ENCODE measurements at places on chromosomes 5 and 9.

DNA sequence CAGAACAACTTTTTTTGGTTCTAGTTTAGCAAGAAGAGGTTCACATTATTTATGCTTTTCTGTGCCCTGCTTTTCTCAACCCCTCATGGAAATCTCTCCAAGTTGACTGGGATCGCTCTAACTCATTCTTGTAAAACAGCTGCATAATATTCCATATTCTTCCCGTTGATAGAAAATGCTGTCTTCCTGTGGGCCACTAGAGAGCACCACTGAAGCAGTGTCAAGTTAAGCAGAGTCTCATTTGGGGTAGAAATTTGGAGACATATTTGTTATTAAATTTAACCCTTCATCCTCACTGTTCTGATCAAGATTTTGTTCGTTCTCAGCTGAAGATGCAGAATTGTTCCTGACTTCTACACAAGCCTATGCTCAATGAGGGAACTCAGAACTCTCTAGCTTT is 140.1 kb downstream of the CEMIP2 start:
- DNase-seq, result no peak

DNA sequence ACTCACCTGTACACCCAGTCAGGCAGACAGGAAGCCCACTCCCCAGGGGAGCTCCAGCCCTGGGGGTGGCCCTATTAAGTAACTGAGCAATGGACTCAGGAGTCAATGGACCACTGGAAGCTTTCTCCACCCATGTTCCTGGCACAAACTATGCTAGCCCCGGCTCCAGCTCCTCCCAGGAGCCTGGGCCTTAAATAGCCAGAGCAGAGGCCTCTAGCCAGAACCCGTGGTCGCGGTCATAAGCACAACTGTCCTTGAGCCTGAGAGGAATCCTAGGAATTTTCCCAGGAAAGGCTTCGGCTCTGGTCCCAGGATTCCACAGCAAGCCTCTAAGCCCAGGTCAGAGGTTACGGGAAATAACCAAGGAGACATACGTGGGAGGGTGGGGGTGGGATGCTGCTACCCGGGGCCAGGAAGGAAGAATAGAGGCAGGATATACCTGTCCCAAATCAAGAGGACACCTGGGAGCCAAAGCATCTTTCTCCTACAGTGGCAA is 5.5 kb downstream of the SEPTIN8 start:
- no peak for DNase-seq

DNA sequence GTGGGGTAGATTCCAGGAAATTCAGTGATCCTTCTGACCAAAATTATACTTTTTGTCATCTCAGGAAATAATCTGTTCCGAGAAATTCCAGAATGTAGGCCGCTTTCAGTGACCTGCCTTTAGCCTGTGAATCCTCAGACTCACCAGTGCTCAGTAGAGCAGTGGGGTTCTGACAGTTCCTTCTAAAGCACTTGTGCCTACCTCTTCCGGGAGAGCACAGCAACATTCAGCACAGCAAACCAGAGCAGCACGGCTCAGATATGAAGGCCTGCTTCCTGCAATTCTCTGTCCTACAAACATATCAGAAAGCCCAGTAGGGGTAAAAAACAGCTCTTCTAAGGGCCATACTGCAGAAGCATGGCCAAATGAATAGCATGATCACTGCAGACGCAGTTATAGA is 15.0 kb downstream of the FANCC start:
- DNase-seq, result no peak

DNA sequence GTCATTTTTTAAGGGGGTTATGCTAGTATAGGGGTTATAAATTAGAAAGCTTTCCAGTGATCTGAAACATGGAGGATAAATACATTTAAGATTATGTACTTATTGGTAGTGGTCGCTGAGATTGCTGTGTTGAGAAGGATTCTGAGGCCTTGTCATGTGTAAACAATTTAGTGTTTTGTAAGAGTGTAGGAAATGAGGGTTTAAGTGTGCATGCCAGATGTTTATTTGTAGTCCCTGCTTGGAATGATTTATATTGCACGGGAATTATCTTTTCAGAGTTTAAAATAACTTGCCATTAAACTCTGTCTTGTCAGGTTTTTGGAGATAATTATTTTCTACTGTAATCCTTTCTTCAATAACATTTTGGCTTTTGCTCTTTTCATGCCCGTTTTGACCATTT is 19.4 kb downstream of the ZNF618 start:
- no peak for DNase-seq

GRCh38 chr5:28743025-28743715 is 1704.8 kb upstream of the CDH9 start:
- no peak for DNase-seq
